Skin of body (tissue), 3 donors: ENCODE measurements at places on chromosomes 7 and 10. TPM values are rescaled to one million over a fixed set of nuclear protein-coding genes. Genes with fewer than 3 reads are reported as not detected.

DNA sequence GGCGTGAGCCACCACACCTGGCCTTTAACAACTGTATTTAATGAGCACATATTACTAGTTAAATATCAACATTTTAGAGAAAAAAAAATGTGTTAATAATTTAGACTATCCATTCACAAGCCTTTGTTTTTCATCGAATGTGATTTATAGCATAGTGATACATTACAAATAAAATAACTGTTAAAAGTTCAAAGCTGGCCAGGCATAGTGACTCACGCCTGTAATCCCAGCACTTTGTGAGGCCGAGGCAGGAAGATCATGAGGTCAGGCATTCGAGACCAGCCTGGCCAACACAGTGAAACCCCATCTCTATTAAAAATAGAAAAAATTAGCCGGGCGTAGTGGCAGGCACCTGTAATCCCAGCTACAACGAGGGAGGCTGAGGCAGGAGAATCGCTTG is 72.7 kb downstream of the HACD1 start:
- DNase-seq: no peak

DNA sequence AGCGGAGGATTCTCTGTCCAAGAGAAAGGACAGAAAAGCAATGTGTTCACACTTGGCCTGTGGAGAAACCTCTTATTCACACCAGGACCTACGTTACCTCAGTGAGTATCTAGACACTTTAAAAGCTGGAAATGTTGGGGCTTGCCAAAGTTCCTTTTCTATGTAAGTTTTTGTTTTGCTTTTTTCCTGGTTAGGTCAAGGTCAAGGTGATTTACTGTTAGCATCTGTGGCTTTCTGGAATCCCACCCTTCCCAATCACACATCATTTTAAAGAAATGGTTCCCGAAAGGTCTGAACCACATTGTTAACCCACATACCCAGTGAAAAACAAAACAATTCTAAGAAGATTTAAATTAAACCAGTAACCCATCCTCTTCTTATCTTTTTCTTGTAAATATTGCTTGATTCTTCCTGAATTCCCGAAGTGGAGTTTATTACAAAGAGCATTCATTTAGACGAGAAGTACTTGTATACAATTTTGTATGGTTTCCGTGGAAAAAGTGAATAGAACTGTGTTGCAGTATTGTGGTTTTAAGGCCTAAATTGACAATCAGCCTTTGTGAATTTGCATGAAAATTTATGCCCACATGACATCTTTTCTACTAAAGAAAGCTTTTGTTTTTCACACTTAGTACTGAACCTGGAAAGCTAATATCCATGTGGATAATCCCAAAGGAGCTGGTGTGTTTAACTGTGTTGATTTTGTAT is 827.0 kb upstream of the IGFBP3 start:
- no peak for DNase-seq

Gene PPP1R17
- not detected for total RNA-seq

Gene HOXA7
- total RNA-seq: 1.5 TPM

GRCh38 chr10:71344993-71345480 is 26.0 kb downstream of the SLC29A3 start:
- DNase-seq: no peak

Gene CTTNBP2
- 5.5 TPM for total RNA-seq

Gene SGCE
- total RNA-seq: 113 TPM

Gene DOCK1
- total RNA-seq: 80.8 TPM

DNA sequence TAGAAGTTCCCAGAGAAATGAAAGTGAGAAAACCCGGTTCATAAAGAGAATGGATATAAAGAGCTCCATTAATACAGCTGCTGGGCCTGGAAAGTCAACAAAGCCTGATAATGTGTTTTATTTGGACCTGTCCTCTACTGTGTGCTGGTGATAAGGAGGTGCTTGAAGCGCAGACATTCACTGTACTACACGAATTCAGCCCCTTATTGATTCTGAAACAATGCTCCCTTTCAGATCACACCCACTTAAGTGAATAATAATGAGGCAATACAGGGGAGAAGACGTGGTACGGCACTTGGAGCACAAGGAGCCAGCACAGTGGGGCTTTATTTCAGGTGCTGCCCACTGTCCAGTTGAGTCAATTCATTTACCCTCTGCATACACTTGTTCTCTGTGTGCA is 260.8 kb downstream of the FGFR2 start:
- no peak for DNase-seq

- no peak for DNase-seq
Observed at GRCh38 chr7:90309872-90310271, 11.2 kb downstream of the FAM237B start.

DNA sequence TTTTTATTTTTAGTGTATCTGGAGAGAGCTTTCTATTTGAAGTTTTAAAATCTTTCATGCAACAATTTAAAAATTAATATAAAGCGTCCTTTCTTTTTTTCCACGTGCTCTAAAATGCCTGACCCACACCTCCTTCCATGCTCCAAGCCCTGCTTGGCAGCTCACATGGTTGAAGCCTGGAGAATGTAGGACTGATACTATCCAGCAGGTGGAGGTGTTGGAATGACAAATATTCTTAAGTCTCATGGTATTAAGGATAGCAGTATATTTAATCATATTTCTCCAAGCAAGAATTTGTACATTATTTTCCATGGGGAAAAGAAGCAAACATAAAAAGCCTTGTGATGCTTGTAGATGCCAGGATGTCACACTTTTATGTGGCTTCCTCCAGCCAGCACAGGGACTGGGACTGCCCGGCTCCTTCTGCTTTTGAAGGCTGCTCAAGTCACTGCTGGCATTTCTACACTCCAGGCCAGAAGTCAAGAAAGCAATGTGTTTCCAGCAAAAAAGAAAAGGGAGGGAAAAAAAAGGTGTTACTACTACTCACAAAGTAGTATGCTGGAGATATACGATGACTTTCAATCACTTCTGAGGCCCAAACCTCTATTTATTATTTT is 49.7 kb downstream of the BZW2 start:
- no peak for DNase-seq

Gene C10orf67
- 0.30 TPM for total RNA-seq

DNA sequence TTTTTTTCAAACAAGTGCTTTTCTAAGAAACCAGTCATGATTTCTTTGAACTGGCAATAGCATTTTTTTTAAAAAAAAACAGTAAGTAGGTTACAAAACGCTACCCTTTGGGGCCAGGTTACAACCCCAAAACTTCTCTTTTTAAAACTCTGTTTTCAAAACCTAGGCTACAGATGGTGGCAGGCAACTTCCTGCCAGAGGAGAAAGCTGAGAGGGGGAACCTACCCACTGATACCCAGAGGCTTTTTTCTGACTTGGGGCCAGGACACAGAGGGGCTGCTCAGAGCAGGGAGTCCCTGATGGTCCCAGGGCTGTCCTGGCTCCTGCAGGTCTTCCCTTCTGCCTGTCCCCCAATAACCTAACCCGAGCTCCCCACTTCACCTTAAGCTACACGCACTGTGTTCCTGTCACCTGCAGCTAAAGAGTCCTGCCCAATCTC is 6.9 kb downstream of the STN1 start:
- DNase-seq: no peak

- DNase-seq: no peak
Observed at GRCh38 chr7:28790467-28790866, 167.7 kb downstream of the TRIL start.

- DNase-seq: no peak
Observed at GRCh38 chr10:93063977-93064660, 3.5 kb downstream of the CYP26C1 start.

DNA sequence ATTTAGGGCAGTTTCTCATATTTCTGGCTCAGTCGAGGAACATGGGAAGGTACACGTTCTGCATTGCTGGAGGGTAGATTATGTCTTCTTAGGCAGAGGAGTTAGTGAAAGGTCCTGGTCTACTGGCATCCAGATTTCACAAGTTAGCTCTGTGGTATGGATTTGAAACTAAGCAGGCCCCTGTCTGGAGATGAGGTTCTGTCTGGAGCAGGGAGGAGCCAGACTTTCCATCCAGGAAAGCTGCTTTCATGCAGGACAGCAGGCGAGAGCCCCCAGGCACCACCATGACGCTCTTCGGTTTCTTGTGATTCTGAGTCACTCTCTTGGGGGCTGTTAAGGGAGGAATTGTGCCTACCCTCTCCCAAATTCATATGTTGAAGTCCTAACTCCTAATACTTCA is 184.3 kb downstream of the KIAA1217 start:
- no peak for DNase-seq

Gene ACTL6B
- not detected for total RNA-seq

DNA sequence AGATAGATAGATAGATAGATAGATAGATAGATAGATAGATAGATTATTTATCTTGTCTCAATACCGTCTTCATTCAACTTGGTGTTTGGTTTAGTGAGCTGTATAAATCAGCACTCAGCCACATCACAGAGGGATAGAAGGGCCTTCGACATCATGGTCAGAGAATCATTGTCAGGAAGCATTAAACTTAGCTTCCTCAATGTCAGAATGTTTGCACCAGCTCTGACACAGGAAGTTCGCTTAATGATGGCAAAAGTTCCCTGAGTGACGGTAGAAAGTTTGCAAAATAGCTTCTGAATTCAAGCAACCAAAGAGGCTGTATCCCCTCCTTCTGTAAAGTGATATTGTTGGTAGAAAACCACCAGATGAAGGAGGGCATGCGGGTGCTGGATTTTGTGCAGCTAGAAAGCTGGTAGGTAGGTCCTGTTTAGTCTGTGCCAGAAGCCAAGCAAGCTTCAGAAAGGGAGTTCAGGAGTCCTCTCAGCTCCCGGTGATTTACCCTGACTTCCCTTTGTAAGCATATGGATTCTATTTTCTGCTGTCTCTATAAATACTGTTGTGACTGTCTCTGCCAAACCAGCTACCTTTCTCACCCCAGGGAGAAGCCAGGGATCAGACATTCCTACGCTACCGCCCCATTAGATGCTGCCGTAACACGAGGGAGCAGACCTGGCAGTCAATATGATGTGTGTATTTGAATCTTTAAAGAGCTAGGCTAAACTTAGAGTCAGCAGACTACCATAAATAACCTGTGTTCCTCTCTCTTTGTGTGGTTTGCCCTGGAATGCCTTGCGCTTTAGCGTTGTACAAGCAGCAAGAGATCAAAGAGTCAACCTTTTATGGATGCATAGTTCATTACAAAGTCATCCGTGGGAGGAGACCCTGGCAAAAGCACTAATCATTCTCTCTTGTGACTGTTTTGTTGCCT is 200.5 kb upstream of the KIAA1217 start:
- peak; percentile 38 for DNase-seq

Gene UCN3
- not detected for total RNA-seq

- no peak for DNase-seq
Observed at GRCh38 chr7:96700516-96700915, 9.1 kb downstream of the SEM1 start.

DNA sequence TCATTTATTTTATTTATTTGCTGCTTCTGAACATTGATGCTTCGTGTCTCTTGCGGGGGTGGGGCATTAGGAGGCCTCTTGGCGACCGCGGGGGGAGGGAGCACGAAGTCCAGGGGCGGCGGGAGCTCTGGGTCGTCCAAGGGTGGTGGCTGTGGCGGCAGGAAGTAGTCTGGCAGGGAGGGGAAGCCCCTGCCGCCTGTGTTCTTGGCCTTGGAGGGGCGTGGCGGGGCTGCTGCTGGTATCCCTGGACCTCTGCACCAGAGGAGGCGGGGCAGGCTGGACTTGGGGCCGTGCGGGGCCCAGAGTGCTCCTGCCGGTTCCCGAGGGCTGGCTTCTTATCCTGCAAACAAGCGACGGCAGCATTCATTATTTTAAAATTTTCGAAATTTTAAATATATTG is 70.5 kb upstream of the ABI1 start:
- no peak for DNase-seq

Gene BMPER
- total RNA-seq: 13.3 TPM

Gene TYW1B
- 4.5 TPM for total RNA-seq

Gene ZNF467
- total RNA-seq: 3.6 TPM

DNA sequence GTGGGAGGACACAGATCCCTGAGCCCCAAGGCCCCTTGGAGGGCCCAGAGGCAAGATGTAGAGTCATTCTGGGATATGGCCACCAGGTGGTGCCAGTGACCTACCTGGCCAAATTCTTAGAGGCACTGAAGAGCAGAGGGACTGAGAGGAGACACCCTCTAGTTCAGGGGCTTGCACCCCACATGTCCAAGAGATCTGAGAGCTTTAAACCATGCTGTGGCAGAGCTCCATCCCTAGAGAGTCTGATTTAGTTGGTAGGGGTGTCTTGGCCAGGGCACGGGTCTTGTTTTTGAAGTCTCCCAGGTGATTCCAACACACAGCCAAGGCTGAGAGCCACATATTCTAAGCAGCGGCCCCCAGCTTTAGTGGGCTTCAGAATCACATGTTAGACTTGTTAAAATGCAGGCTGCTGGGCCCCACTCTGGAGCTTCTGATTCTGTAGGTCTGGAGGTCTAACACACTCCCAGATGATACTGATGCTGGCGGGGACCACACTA is 52.5 kb downstream of the PRF1 start:
- DNase-seq: peak; percentile 57

DNA sequence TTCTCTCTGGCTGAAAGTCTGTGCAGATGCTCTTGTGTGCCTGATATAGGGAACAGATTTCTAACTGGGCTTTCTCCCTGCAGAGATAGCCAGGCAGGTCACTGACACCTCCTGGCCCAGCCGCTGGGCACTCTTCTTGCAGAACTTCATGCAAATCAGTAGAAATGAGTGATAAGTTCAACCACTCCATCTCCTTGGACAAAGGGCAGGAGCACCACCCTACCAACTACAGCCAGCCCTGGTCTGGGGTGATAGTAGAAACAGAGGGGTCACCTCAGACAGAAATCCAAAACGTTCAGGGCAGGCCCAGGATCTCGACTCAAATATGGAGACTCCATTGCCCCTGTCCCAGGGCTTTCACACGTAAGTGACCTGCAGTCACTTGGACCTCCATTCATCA is 917.8 kb upstream of the ZNF722 start:
- no peak for DNase-seq

DNA sequence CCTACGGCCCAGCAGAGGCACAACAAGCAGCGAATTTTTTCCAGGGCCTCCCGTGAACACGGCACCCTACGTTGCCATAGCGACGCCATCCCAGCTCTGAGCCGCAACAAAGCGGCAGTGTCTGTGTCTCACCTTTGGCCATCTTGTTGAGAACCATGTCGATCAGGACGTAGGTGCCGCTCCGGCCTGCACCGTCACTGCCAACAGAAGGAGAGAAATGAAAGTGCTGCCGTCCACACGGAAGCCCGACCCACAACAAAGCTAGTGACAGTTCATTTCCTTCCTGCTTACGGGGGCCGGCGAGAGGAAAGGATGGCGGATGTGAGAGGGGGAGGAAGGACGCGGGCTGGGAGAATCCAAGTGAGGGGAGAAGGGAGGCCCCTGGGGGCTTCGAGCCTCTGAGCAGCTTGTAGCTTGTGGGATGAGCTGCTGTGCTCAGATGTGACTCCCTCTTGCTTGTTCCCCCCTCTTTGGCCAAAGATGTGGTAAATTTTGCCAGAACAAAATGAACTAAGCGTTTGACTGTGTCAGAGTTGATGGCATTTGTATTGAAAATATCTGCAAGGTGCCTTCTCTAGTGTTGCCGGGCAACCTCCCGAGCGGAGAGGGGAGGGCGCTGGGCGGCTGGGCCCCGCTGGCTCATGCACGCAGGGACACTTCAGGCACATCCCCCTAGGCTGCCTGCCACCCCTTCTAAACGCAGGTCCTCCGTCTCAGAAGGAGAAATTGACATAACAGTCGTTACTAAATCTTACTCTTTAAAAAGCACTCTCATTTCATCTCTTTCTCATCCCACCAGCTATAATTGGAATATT is 232.2 kb downstream of the DNAJB6 start:
- DNase-seq: peak; percentile 38

GRCh38 chr7:7369134-7369533 is 166.5 kb downstream of the COL28A1 start:
- no peak for DNase-seq

- no peak for DNase-seq
Observed at GRCh38 chr7:73638911-73639310, 14.6 kb upstream of the MLXIPL start.
